ENCODE measurements at places on chromosomes 4 and X.

DNA sequence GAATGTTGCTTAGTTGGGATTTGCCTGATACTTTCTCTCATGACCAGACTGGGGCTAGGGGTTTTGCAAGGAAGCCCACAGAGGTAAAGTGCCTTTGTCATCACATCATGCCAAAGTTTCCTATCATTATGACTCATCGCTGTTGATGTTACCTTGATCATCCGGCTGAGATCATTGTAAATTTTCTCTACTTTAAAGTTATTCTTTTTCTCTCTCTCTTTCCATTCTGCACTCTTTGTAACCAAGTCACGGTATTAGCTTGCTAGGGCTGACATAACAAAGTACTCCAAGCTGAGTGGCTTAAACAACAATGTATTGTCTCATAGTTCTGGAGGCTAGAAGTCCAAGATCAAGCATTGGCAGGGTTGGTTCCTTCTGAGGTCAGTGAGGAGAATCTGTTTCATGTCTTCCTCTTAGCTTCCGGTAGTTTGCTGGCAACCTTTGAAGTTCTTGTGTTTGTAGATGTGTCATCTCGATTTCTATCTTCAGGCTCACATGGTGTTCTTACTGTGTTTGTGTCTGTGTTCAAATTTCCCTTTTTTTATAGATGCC is 113.0 kb downstream of the DTHD1 start:
- no peak for DNase-seq

DNA sequence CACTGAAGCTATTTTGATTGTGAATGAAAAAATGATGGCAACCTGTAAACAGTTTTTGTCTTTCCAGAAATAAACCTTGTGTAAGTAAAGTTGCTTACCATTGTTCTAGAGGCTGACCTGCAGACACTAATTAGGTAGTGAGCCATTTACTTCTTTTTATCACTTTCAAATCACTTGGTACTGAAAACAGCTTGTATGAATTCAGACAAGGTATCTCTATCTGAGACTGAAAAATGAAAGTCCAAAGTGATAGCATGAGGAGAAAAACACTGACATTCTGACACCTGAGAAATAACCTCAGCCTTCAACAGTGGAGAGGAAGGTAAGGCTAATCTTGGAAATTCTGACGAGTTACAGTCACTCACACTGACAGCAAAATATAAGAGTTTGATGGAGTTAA is 238.8 kb downstream of the GPC3 start:
- no peak for DNase-seq

GRCh38 chr4:125421547-125421946 is 106.8 kb downstream of the FAT4 start:
- no peak for DNase-seq

GRCh38 chrX:143757375-143757774 is 36.8 kb upstream of the SPANXN2 start:
- peak; percentile 71 for DNase-seq

- DNase-seq: no peak
These were observed 8.4 kb upstream of the NUP54 start for GRCh38 chr4:76156635-76157034.

DNA sequence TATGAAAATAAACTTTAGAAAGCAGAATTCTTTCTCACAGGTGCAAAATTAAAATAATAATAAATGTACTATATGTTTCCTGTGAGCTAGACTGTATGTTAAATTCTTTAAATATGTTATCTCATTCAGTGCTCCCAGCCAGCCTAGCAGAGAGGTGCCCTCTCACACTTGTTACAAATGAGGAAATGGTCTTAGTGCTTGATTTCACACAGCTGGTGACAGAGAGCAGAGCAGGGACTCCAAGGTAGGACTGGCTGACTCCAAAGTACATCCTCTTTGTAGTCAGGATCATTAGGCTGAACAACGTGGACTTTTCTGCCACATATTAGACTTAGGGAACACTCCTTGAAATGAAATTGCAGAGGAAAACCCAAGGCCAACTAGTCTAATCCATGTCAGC is 72.0 kb upstream of the HHIP start:
- no peak for DNase-seq

DNA sequence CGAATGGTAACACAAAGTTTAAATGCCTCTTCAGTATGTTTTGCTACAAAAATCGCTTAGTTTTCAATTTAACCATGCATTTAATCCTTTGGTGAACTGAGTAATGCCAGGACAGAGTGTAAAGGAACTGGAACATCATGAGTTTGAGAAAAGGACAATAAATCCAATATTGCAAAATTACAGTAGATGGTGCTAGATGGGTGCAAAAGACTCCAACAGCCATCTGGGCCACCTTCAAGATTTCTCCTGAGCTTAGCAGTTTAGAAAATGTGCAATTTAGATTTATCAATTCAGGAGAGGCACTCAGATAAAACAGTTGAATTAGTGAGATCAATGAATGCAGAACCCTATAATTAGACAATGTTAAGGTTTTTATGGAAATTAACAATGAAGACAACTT is 33.2 kb upstream of the MID1IP1 start:
- DNase-seq: no peak

GRCh38 chrX:18297251-18297650 is 57.2 kb downstream of the SCML2 start:
- no peak for DNase-seq

- no peak for DNase-seq
These were observed 185.7 kb upstream of the HS3ST1 start for GRCh38 chr4:11614426-11614825.

DNA sequence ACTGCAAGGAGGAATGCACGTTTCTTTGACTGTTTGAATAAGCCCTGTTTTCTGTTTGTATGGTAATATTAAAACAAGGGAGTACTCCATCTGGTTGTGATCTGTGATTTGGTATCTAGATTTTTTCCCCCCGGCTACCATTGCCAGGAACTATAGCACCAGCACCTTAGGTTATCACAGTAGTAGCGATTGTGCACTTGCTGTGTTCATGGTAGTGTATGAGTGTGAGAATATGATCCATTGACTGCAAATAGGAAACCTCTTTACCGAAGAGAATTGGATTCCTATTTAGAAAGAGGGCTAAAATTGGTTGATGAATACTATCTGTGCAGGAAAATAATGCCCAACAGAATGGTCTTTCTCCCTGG is 69.9 kb downstream of the LARP7 start:
- DNase-seq: no peak

DNA sequence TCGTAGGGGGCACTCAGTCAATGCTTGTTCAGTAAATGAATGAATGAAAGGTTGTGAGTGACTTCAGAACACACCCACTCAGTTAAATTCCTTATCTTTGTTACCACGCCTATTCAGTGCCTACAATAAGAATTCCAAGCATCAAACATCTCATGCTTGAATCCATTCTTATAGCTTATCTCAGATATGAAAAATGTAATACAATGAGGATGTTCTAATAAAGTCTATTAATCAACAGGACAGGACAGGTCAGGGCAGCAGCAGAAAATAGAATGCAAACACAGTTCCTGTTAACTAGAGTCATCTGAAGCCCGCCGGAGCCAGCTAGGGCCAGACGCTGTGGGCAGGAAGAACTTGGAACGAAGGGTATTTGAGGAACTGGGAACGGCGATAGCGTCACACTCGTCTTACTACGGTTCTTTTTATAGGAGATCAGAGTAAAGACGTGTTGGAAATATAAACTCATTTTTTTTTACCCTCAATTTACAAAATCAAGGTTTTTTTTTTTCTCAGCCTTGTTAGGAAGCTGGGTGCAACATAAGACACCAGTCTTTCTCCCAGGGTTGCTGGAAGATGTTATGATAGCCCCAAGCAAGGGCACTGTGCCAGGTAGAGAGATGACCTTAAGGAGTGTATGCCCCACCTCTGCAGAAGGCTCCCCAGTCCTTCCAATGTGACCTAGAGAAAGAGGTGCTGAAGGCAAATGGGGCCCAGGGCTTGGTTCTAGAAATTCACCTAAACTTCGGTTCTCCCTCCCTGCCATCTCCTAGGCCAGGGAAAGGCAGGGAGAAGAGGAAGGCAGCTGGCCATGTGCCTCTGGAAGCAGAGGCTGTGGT is 48.3 kb downstream of the SEL1L3 start:
- DNase-seq: no peak

GRCh38 chrX:126489116-126489695 is 63.4 kb downstream of the DCAF12L1 start:
- no peak for DNase-seq

DNA sequence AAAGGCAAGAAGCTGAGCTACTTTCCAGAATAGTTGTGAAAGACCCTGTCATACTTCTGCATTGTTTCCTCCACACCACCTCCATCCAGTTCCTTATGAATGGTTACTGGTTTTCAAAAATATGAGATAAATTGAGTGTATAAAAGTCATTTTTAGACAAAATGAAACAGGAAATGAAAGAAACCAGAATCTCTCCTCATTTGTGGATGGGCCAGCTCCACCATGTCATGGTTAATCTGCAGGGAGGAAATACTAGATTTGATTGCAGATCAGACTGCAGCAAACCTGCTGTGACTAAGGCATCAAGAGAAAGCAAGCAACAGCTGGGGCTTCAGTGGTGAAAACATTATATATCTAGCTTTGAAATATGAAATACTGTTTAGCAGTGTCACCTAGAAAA is 23.8 kb downstream of the F9 start:
- DNase-seq: no peak

DNA sequence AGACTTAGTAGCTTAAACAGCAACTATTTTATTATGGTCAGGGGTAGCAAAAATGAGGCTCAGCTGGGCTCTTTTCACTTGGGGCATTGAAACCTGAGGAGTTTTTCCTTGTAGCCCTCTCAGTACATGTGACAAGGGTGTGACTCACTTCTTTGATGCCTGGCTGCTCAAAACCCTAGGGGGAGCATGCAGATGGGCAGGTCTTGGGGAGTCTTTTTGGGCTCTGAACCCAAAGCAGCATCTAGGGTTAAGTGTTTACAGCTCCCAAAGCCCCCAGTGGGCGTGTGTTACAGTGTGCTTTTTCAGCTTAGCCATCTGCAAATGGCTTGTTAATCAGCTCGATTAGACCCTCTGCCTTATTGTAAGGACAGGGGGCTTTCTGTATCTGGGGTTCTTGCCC is 1752.7 kb downstream of the PCDH7 start:
- DNase-seq: peak; percentile 32

- no peak for DNase-seq
These were observed 232.9 kb upstream of the GIMD1 start for GRCh38 chr4:106601519-106601918.

- DNase-seq: no peak
These were observed 68.6 kb downstream of the BEND4 start for GRCh38 chr4:42083816-42084215.

DNA sequence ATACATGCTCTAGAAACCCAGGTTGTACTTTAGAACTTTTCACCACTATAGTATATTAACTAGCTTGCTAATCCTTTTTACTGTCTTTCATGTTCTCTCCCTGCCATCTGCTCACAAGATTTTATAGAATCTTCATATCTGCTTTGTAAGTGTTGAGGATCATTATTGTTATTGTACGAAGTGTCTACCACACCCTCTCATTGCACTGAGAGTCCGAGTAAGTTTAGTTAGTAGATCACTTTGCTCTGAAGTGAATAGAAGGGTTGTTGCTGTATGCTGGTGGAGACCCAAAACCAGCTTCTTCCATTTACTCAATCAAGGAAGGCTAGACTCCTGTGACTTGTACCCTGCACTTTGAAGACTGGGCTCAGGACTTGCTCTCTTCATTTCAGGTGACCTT is 17.1 kb downstream of the GAB1 start:
- DNase-seq: no peak

- DNase-seq: no peak
These were observed 61.1 kb downstream of the BANK1 start for GRCh38 chr4:101851672-101852071.

GRCh38 chr4:40190465-40190864 is 6.4 kb upstream of the RHOH start:
- DNase-seq: no peak

- no peak for DNase-seq
These were observed 34.8 kb downstream of the PHOX2B start for GRCh38 chr4:41713768-41714167.

DNA sequence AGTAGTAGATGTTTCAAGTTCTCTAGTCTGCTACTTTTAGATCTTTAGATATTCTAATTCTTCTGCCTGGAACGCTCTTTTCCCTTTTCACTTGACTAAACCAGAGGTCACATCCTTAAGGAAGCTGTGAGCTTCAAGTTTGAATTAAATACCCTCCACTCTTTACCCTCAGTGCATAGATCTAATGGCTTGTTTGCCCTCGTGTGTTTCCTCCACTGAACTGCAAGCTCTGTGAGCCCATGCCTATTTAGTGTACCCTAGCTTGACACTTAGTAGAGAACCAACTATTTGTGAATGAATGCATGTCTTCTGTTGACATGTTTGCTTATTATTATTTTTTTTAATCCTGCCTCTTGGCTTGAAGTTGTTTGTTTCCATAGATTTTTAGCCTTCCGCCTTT is 138.3 kb downstream of the PDE5A start:
- DNase-seq: peak; percentile 32

- no peak for DNase-seq
These were observed 106.0 kb downstream of the TBCK start for GRCh38 chr4:106210021-106210420.

DNA sequence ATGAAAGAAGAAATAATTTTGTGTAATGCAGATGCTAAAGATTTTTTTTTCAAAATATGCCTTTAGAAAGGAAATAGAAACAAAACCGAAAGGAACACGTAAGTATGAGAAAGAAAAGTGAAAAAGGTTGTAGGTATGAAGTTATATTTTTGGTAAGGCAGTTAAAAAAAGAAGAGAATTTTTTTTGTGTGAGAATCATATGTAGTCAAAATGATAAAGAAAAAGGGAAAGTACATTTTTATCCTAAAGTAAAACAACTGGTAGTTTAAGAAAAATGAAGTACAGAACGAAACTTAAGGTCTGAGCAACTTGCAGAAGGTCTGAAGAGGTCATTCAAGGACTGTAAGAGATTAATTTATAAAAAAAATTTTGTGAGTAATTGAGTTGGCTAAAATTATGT is 164.0 kb upstream of the TRAM1L1 start:
- no peak for DNase-seq

DNA sequence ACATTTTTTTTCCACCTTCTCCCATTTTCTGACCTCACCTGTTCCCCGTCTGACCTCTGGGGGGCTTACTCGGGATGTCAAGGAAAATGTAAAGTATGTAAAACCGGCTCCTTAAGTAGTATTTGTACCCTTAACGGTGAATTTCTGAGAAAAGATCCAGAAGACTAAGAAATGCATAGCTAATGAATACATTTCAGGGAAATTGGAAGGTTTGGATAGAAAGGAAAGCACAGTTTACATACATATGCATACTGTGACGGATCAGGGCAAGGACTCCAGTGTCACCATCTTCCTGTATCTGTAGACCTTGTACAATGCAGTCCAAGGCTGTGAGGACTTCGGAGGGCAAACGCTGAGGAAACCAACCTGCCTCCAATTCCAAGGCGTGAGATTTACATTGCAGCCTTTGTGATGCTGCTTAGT is 2185.9 kb upstream of the TENM3 start:
- DNase-seq: no peak

- no peak for DNase-seq
These were observed 29.1 kb downstream of the RAB33B start for GRCh38 chr4:139483000-139483399.

DNA sequence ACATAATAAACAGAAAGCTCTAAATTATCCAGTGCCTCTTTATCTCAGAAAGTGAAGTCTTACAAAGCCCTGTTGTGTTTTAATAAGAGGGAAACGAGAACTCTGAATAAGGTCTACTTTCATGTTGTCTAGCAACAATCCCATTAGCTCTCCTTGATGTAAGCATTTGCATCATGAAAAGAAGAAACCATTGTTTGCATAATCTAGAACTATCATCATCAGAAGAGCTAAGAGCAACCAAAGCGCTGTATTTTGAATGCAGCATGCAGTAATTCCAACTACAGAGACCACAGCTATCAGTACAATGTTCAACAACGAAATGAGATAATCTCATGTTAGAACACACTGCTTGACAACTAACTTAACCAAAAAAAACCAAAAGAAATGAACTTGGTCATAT is 257.1 kb downstream of the CAMK2D start:
- DNase-seq: no peak

Measured in H9 (cell line).